ENCODE measurements at places on chromosomes 2 and 18.

GRCh38 chr2:171522788-171523087 is 464 bp downstream of the CYBRD1 start:
- peak; percentile 19 for ATAC-seq

DNA sequence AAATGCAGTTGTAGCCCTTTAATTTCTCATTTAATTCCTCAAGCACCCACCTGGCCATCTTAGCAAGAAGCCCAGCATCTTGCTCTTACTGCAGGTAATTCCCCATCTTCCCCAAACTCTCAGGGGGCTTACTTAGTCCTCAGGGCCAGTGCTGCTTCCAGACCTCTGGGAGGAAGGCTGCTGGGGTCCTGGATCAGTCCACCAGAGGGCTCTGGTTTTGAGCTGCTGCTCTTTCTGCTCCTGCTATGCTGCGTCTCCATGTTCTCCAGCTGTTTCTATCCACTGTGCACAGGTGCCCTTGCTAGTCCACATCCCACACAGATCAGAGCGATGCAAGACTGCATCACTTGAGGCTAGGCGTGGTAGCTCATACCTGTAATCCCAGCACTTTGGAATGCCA is 34.5 kb upstream of the TMEM87B start:
- ATAC-seq, result no peak

GRCh38 chr2:75609937-75610508 is 36.6 kb upstream of the MRPL19 start:
- no peak for ATAC-seq

- no peak for ATAC-seq
These were observed 9.6 kb upstream of the AQP4 start for GRCh38 chr18:26875040-26875654.

- ATAC-seq, result peak; percentile 69
These were observed 97.8 kb downstream of the B3GNT2 start for GRCh38 chr2:62293490-62294271.
